GM20000 (cell line): ENCODE measurements at places on chromosomes 4 and X.

- DNase-seq: no peak
These were observed 380.4 kb upstream of the CPEB2 start for GRCh38 chr4:14621731-14622463.

- DNase-seq: no peak
These were observed 101.2 kb downstream of the FRMPD4 start for GRCh38 chrX:12239356-12240082.

GRCh38 chrX:17164941-17165340, 210.1 kb upstream of the NHS start:
- DNase-seq: no peak

DNA sequence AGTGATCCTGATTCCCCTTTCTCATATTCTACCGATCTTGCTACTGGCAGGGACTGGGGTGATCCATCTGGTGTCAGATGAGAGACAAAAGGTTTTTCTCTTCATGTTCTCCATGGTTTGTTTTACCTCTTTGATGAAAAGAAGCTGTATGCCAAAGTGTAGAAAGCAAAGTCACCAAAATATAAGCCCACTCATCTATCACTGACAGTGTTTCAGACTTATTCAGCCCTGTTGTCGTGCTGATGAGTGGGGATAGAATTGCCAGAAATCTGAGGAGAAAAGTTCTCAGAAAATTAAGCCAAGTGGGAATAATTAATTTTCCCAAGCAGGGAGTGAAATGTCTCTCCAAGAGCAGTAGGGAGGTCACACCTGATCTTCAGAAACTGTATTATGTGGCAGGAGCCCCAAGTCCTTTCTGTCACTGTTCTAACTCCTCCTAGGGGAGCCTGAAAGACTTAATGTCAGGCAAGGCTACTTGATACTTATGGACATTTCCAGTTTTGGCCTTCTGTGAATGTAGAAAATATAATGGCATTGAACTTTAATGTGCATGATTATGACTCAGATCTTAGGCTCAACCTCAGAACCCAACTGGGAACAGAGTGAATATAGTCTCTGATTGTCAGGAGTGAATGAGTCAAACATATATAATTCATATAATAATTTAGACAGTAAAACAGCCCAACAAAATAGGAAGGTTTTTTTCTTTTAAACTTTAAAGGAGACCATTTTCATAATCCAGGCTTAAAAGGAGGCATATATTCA, 298.1 kb downstream of the ANKRD50 start:
- DNase-seq: no peak

DNA sequence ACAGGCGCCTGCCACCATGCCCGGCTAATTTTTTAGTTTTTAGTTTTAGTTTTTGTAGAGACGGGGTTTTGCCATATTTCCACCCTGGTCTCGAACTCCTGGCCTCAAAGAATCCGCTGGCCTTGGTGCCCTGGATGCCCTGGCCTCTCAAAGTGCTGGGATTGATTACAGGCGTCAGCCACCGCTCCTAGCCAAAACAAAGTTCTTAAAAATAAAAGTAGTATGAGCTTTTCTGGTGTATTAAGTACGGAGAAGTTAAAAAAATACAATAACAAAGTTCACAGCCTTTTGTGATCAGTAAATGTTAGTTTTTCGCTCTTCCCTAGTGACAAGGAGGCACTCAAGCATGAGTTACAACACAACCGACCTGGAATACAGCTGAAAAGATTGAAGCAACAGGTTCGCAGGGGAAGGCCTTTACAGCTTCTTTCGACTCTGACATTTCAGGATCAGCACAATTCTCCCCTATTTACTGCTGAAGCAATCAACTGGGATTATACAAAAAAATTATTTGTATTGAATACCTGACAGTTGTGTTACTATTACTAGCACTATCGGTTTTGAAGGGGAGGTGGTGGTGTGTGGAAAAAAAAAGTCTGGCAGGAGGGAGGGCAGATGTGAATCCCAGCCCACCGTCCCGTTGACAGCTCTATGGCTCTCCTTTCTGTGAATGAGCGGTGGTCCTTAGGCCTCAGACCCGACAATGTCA, 893 bp upstream of the METAP1 start:
- no peak for DNase-seq
